ENCODE measurements at places on chromosomes 5 and 9. TPM values are rescaled to one million over a fixed set of nuclear protein-coding genes. Genes with fewer than 3 reads are reported as not detected.

Gene ADAMTS13
- 0.30 TPM for total RNA-seq

Gene GADD45G
- 0.52 TPM for total RNA-seq

Gene SMU1
- total RNA-seq, result 20.8 TPM

Gene CERCAM
- 32.0 TPM for total RNA-seq

Gene TRIM36
- 2.0 TPM for total RNA-seq

Gene LURAP1L
- total RNA-seq, result 28.2 TPM

Gene DCP2
- 12.8 TPM for total RNA-seq

Gene PCDHB14
- 0.06 TPM for total RNA-seq

Gene LVRN
- total RNA-seq, result 0.02 TPM

All from A549 treated with dexamethasone at 1 μM for 4 hours (cell line).